Glutamatergic neuron (in vitro differentiated cells): ENCODE measurements at places on chromosomes 5 and 9.

- no peak overlapping the region for H3K27ac ChIP-seq
- no peaks in the 10 kb centered on the region for H3K36me3 ChIP-seq
- H3K4me1 ChIP-seq = no peaks in the 10 kb centered on the region
- no peaks in the 10 kb centered on the region for H3K27me3 ChIP-seq
Measured at GRCh38 chr9:4430432-4431261, 59.6 kb upstream of the SLC1A1 start.

GRCh38 chr5:79851391-79851863 lies 139.6 kb downstream of the MTX3 start:
- no peak for DNase-seq
- H3K27ac ChIP-seq = no peak overlapping the region
- H3K36me3 ChIP-seq = peaks cover 3% of the 10 kb centered on the region
- H3K4me1 ChIP-seq = no peaks in the 10 kb centered on the region
- H3K27me3 ChIP-seq = peaks cover 2% of the 10 kb centered on the region

DNA sequence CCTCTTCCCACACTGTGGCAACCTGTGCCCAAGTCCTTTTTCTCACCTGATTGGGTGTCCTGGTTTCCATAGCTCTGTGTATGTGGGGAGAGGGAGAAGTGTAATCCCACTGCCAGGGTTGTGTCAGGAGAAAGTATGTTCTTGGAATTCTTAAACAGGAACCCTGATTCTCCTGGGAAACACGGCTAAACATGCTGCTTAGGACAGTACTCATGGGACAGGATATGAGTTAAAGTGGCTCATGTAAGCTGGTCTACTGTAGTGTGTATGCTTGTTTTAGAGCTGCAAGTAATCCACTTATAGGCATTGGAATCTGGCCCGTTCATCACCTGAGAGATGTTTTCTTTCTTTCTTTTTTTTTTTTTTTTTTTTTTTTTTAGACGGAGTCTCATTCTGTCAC lies 23.9 kb downstream of the ARHGEF28 start:
- H3K36me3 ChIP-seq = no peaks in the 10 kb centered on the region
- no peak for DNase-seq
- no peak overlapping the region for H3K27ac ChIP-seq
- no peak overlapping the region for H3K4me3 ChIP-seq
- H3K27me3 ChIP-seq = no peaks in the 10 kb centered on the region

- peak; percentile 31 for DNase-seq
- H3K27me3 ChIP-seq = peaks cover 13% of the 10 kb centered on the region
- H3K36me3 ChIP-seq = no peaks in the 10 kb centered on the region
- peak overlapping the region; percentile 88 for H3K4me3 ChIP-seq
Measured at GRCh38 chr5:96936431-96937320, 796 bp downstream of the LNPEP start.

DNA sequence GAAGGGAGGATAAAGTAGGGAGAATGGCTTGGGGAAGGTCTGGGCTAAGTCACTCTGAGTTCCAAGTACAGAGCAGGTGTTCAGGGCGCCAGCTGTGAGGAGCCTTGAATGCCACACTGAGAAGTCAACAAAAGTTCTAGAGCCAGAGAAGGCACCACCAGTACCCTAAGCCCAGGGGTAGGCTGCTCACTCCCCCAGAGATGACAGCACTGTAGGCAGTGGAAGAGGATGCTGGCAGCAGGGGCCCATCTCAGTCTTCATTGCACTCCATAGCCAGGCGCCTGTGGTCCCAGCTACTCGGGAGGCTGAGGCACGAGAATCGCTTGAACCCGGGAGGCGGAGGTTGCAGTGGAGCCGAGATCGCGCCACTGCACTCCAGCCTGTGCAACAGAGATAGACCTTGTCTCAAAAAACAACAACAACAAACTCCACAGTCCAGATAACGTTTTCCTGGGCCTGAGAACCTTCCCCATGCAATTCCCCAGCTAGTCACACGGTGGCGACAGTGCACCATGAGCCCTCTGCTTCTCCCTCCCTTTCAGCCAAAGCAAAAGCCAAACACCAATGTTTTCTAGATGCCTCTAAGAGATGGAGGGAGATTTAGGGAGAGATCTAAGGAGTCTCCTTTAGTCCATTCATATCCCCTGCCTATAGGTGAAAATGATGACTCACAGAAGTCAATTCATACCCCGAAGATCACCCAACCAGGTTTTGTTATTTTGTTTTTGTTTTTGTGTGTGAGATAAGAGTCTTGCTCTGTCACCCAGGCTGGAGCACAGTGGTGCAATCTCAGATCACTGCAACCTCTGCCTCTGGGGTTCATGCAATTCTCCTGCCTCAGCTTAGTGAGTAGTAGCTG lies 19.8 kb upstream of the NSD1 start:
- H3K4me3 ChIP-seq = no peak overlapping the region
- DNase-seq = peak; percentile 85
- H3K36me3 ChIP-seq = no peaks in the 10 kb centered on the region
- no peak overlapping the region for H3K27ac ChIP-seq

DNA sequence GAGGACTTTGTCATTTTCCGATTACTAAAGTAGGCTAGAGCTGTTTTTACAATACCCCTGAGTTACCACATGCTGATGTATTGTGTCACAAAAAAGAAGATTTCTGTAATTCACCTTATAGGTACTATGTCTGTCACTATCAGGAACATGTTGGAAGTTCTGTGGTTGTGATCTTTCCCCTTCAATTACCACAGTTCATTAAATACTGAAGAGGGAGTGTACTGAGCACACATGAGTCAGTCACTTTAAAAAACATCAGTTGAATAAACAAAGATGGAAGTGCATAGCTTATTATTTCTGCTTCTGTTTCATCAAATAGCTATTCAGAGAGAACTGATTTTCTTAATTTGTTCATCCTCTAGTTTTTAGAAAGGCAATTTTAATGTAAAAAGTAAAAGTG lies 31.7 kb downstream of the AP3S1 start:
- H3K27me3 ChIP-seq = no peaks in the 10 kb centered on the region
- H3K36me3 ChIP-seq = no peaks in the 10 kb centered on the region
- peaks cover 4% of the 10 kb centered on the region for H3K4me1 ChIP-seq
- DNase-seq = no peak
- no peak overlapping the region for H3K27ac ChIP-seq

DNA sequence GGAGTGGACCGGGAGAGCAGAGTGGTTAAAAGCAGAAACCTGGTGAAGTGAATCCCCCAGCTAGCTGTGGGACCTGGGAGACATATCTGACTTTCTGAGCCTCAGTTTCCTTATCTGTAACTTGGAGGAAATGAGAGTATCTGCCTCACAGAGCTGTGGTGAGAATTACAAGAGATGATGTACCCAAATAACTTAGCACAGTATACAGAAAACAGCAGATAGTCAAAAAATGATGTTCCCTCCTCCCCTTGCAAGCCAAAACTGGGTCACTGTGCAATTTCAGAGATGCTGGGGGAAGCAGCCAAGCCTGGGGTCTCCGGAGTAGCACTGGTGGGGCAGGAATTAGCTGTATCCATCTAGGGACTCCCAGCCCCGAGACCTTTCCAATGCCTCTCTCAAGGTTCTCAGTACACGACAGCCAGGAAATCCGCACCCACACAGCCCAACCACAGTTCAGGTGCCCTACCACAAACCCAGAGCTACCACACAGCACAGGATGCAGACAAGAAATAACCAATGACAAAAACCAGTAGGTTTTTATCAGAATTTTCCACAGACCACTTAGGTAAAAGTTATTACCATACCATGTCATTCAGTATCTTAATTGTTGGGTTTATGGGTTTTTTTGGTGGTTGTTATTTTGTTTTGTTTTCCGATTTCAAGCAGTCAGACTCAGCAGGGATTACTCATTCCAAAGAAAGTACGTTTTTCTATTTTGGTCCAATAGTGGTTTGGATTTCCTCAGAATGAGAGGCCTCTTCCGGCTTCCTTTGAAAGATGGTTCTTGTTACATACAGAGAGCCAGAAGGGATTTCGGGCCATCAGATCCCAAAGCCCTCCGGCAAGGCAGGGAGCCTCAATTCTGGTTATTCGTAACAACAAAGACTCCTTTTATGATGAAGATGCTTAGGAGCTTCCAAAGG lies 4.9 kb upstream of the HRH2 start:
- no peaks in the 10 kb centered on the region for H3K4me1 ChIP-seq
- peaks cover 29% of the 10 kb centered on the region for H3K36me3 ChIP-seq
- DNase-seq = no peak
- no peak overlapping the region for H3K4me3 ChIP-seq
- H3K27ac ChIP-seq = no peak overlapping the region

DNA sequence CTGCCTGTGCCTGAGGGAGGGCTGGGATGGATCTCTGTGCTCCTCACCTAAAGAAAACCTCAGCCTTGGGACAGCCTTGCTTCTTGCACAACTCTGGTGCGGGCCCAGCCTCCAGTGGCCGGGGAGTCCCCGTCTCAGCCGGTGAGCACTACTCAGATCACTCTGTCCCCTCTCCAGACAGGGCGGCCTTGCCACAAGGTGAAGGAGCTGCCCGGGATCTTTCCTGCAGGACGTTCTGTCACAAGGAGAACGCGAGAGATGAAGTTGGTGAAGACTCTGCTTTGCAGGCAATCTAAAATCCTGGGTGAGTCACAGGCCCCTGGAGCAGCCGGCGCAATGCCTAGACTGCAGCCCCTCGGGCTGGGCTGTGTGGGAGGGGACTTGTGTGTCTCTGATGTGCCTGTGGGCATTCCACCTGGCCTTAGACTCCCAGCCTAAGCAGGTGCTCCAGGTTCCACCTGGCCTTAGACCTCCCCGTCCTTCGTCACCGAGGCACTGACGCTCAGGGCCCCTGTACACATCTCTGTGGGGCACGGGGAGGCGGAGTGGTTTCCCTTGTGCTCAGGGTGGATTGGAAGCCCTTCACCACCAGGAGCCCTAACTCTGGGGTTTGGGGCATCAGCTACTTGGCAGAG lies 15.2 kb upstream of the IRX4 start:
- peaks cover 3% of the 10 kb centered on the region for H3K27me3 ChIP-seq
- peaks cover 5% of the 10 kb centered on the region for H3K36me3 ChIP-seq
- no peak overlapping the region for H3K4me3 ChIP-seq
- no peak overlapping the region for H3K27ac ChIP-seq
- H3K4me1 ChIP-seq = peaks cover 3% of the 10 kb centered on the region

GRCh38 chr5:81763294-81763928 lies 12.5 kb upstream of the SSBP2 start:
- no peak overlapping the region for H3K27ac ChIP-seq
- peaks cover 12% of the 10 kb centered on the region for H3K4me1 ChIP-seq
- H3K36me3 ChIP-seq = no peaks in the 10 kb centered on the region
- no peak for DNase-seq
- H3K27me3 ChIP-seq = no peaks in the 10 kb centered on the region
- no peak overlapping the region for H3K4me3 ChIP-seq

DNA sequence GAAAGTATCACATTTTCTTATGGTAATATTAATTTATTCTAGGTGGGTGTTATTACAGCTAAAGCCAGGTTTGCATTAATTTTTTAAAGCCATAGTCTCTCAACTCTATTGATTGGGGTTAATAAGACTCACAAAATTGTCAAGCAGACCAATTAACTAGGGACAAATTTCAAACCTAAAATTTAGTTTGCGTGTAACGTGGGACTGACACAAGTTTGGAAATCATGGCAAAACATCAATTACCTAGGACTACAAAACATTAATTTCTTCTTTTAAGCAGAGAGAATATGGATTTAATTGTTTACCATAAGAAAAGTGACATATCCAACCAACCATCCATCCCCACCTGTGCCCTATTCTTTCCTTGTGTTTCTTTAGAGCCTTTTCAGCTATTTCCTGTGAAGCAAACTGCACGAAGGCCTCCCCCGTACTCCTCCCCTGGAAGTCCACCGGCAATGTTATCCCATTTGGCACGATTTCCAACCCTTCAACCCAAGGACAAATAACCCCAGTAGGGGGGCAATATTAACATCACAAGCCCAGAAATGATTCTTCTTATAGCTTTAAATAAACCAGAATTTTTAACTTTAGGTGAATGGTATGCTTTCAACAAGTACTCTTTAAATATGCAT lies 4.4 kb downstream of the HNRNPH1 start:
- no peak for DNase-seq
- H3K27ac ChIP-seq = no peak overlapping the region
- peaks cover 17% of the 10 kb centered on the region for H3K27me3 ChIP-seq
- H3K36me3 ChIP-seq = peaks cover 9% of the 10 kb centered on the region

DNA sequence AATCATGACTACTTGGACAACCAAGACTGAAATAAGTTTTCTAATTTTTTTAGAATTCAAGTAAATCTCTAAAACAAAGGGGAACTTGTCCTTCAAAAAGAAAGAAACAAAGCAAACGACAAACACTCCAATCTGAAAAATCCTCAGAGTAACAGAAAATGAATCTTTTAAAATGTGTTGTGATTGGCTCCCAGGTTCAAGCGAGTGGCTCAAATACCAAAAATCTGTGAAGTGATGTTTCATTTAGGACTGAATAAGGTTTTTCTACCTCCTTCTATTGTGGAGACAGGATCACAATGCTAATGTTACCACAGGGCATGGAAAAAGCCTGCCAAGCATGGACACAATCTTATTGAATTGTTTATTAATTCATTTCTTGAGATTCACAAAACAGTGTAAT lies 415.7 kb downstream of the RAB3C start:
- no peak overlapping the region for H3K4me3 ChIP-seq
- no peak for DNase-seq
- no peak overlapping the region for H3K27ac ChIP-seq
- peaks cover 14% of the 10 kb centered on the region for H3K4me1 ChIP-seq
- no peaks in the 10 kb centered on the region for H3K27me3 ChIP-seq

- H3K27ac ChIP-seq = no peak overlapping the region
- H3K36me3 ChIP-seq = no peaks in the 10 kb centered on the region
- no peak for DNase-seq
- no peak overlapping the region for H3K4me3 ChIP-seq
Measured at GRCh38 chr5:8598996-8599395, 730.0 kb downstream of the MTRR start.
